ENCODE measurements at places on chromosomes 13 and 19.

GRCh38 chr19:2270423-2271233 lies 11.3 kb downstream of the PEAK3 start:
- peak; percentile 80 for DNase-seq

- no peak for DNase-seq
These were observed 34.6 kb upstream of the KATNAL1 start for GRCh38 chr13:30341815-30342570.

DNA sequence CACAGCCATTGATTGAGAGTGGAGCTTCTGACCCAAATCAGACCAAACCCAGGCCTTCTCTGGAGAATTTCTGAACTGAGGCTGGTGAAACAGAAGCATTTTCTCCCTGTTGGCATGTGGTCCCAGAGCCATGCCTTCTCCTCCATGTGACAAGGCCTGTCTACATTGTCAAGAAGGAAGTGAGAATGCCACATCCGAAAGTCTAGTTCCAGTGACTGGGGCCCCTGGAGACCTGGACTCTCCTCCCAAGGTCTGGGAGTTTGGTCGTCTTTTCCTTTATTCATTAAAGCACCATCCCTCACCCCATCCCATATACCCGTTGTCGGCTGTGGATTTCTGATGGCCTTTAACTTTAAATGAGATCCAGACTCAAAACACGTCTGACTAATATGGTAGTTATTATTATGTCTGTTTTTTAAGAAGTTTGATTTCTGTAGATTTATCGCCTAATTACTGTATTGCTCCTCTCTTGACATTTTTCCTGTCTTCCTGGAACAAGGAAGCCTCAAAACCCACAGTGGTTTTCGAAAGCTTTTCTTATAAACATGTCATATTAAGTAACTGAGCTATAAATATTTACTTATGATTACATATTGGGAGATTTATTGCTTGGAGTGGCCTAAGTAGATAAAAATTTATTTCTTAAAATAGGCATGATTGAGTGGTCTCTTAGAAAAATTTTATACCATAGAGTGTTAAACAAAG lies 128.3 kb upstream of the FRY start:
- DNase-seq, result no peak

GRCh38 chr13:88068975-88069374 lies 397.8 kb downstream of the SLITRK5 start:
- DNase-seq, result no peak

- no peak for DNase-seq
These were observed 102.0 kb downstream of the MBNL2 start for GRCh38 chr13:97324115-97324514.

DNA sequence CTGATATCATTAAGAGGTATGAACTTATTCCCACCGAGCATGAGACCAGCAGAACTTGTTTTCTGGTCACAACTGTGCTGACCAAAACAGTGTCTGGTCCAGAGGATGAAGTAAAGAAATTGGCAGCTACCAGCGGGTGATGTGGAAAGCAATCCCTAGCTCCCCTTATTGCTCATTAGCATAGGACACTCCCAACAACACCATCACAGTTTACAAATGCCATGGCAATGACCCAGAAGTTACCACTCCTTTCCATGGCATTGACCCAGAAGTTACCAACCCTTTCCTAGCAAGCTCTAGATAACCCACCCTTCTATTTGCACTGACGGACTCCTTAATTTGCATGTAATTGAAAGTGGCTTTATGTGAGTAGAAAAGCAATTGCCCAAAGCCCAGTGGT lies 1856.1 kb downstream of the OLFM4 start:
- no peak for DNase-seq

- no peak for DNase-seq
These were observed 13.3 kb upstream of the RAB8A start for GRCh38 chr19:16098416-16098768.

GRCh38 chr13:70623239-70623638 lies 515.0 kb upstream of the KLHL1 start:
- no peak for DNase-seq
